ENCODE measurements at places on chromosomes 12 and 14. TPM values are rescaled to one million over a fixed set of nuclear protein-coding genes. Genes with fewer than 3 reads are reported as not detected.

GRCh38 chr12:56658921-56659320 is 13.1 kb upstream of the ATP5F1B start:
- DNase-seq, result no peak

The MYF6 gene
- total RNA-seq, result not detected

The DTX1 gene
- total RNA-seq, result 17.3 TPM

GRCh38 chr14:61620130-61620946 is 75.0 kb upstream of the HIF1A start:
- peak; percentile 63 for DNase-seq

The PPFIA2 gene
- total RNA-seq, result not detected

DNA sequence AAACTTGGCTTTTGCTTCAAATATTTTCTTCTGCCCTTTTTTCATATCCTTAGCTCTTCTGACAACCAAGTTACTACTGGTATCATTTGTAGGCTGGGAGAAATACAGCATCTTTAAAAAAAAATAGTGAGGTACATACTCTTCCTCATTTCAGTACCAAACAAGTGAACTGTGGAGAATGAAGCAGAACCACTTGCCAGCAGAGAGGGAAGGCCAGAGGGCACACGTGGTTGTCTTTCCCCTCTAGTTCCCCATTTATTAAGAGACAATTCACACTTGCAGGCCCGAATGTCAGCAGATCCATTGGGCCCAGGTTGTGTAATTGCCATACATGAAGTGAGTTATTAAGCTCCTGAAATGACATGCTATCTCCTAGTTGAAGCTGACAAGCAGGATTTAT is 3.2 kb downstream of the SUSD6 start:
- DNase-seq, result no peak

The CRIP1 gene
- 214 TPM for total RNA-seq

The PIK3C2G gene
- not detected for total RNA-seq

GRCh38 chr12:62379026-62379722 is 87.5 kb upstream of the MON2 start:
- DNase-seq, result no peak

DNA sequence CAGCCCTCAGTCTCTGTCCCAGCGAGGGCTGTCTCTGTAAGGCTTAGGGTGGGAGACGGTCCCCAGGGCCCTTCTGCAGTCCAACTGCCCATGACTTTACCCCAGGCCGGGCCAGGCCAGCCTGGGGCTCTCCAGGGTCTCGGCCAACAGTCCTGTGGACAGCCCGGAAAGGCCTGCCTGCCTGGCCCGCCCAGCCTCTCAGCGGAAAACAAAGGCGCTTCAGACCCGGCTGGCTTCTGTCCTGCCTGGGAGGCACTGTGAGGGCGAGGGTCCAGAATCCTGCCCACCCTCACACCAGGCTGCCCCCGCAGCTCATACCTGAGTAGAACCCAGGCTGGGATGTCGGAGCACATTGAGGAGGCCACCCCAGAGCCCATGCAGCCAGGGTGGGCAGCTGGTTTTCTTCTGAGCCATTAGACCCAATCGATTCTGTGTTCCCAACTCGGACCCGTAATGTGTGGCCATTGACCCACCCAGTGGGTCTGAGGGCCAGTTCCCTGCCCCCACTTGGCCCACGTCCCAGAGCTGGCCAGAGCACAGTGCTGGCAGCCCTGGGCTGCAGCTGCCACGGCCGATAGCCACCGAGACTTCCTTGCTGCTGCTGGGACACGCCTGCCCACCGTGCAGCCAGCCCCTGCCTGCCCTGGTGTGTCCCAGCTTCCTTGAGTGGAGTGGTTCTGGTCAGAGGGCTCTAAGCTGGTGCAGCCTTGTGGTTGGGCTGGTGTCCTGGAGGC is 1.6 kb downstream of the CRIP2 start:
- no peak for DNase-seq

The CFAP251 gene
- 1.7 TPM for total RNA-seq

GRCh38 chr12:90499795-90500194 is 455.2 kb downstream of the CCER1 start:
- DNase-seq, result no peak

DNA sequence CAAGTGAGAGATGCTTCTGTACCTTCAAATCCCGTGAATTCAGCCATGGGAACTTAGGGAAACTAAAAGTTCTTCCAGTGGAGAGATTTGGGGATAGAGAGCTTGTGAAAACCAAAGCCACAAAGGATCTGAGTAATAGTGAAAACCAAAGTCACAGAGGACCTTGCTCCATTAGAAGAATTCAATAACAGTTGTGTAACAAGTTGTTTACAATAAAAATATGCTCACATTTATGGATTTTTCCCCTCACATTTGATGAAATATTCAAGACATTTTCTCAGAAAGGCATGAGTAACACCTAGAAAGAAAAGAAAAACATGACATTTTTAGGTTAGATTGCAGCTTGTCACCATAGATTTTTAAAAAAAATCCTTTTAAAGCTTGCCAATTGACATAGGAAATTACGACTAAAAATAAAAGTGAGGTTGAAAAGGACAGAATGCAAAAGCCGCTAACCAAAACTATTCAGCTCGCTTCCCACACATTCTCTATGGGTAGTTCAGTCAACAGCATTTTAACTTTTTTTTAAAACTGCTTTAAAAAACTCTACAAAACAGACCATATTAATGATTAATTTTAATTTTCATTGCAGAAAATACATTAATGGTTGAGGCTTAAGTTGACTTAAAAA is 113.2 kb downstream of the CAND1 start:
- DNase-seq, result no peak

DNA sequence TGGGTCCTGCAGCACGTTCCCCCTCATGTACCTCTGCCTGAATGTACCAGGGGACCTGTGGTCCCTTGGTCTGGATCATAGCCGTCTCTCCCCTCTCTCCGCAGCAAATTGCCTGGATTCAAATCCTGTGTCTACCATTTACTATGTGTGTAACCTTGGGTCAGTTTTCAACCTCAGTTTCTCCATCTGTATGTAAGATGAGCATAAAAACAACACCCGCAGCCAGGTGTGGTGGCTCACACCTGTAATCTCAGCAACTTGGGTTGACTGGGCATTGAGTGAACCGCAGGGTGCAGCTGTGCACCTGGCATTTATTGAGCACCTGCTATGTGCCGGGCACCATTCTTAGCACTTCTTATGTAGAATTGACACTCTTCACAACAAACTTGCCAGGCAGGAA is 14.1 kb downstream of the CYP46A1 start:
- no peak for DNase-seq

The OASL gene
- total RNA-seq, result 16.3 TPM

DNA sequence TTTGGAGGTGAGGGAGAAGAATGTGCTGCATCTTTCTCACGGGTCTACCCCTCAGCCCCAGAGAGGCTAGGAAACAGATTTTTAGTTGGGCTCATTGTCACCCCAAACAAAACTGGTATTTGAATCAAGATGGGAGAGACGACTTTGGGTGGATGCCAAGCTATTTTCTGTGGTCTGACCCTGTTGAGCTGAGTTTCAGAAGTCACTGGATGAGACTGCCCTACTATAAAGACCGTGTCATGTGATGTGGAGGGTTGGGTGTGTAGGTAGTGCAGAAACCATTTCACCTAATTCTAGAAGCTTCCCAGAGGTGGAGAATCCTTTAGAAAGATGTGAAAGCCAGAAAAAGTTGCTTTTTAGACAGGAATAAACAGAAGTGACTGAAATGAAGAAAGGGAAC is 60.2 kb downstream of the IFT43 start:
- DNase-seq, result no peak

- no peak for DNase-seq
Observed at GRCh38 chr12:46573347-46573658, 200.7 kb upstream of the SLC38A2 start.

The KRT72 gene
- 7.7 TPM for total RNA-seq

The AMHR2 gene
- 0.25 TPM for total RNA-seq

GRCh38 chr12:130949806-130950205 is 3.9 kb upstream of the ADGRD1 start:
- DNase-seq, result no peak

DNA sequence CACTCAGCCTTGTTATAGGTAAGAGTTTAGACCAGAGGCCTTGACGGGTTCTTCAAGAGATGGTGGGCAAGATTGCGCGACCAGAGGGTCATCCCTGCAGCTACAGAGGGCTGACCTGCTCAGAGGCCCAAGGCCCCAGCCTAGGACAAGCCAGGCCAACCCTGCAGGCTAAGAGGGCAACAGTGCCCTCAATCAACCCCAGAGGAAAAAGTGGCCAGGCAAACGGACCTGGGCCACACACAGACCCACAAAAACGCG is 1.3 kb downstream of the SSH1 start:
- DNase-seq, result no peak

DNA sequence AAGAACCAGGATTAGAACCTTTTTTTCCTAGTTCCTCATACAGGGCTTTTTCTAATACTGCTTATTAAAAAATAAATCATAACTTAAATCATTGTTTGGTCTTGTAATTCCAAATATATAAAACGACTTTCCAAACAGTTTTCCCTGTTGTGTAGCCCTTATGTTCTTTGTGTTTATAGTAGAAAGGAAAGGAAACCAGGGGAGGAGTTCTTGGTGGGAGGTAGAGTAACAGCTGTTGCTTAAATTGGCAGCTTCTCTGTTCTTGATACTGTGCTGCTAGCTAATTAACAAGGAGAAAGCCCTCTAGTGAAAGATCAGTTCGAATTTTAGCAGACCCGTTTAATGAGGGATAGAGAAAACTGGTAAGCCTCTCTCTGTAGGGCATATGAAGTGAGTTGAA is 15.0 kb downstream of the SRP54 start:
- DNase-seq, result no peak

- no peak for DNase-seq
Observed at GRCh38 chr12:3683670-3684069, 69.2 kb downstream of the CRACR2A start.

- no peak for DNase-seq
Observed at GRCh38 chr12:121943926-121944325, 25.5 kb downstream of the CFAP251 start.

The ASIC1 gene
- total RNA-seq, result 2.8 TPM

The POU6F1 gene
- total RNA-seq, result 14.9 TPM

GRCh38 chr14:24207104-24207551 is 1.6 kb downstream of the TSSK4 start:
- no peak for DNase-seq

GRCh38 chr14:100306998-100307765 is 938 bp upstream of the SLC25A29 start:
- DNase-seq, result no peak

GRCh38 chr12:26080911-26081310 is 43.9 kb downstream of the BHLHE41 start:
- DNase-seq, result no peak

DNA sequence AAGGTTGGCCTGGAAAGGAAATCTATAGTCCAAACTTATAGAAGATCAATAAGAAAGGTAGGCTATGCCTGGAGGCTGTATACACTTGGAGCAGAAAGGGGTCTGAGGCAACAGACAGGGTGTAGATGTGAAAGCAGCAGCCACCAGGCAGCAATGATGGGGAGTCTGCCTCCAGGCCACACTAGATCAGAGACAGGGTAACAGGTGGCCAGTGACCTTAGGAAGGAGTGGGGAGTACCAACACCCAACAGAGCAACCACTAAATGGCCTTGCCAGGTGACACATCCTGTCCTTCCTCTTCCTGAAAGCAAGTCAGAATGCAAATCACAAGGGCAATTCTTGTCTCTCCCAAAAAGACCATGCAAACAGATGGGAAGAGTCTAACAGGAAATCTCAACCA is 46.4 kb upstream of the NID2 start:
- no peak for DNase-seq

The FAM161B gene
- total RNA-seq, result 4.3 TPM

GRCh38 chr12:20424841-20425240 is 56.5 kb downstream of the PDE3A start:
- DNase-seq, result no peak

- no peak for DNase-seq
Observed at GRCh38 chr12:23352670-23353069, 596.8 kb downstream of the SOX5 start.

The BCAT1 gene
- total RNA-seq, result 6.3 TPM

GRCh38 chr12:110825530-110825929 is 21.3 kb upstream of the CCDC63 start:
- no peak for DNase-seq

The NEMP1 gene
- total RNA-seq, result 182 TPM

- DNase-seq, result no peak
Observed at GRCh38 chr12:4031703-4032291, 158.6 kb upstream of the PARP11 start.

The GPR84 gene
- 2.0 TPM for total RNA-seq

The FAM186B gene
- total RNA-seq, result 0.18 TPM

DNA sequence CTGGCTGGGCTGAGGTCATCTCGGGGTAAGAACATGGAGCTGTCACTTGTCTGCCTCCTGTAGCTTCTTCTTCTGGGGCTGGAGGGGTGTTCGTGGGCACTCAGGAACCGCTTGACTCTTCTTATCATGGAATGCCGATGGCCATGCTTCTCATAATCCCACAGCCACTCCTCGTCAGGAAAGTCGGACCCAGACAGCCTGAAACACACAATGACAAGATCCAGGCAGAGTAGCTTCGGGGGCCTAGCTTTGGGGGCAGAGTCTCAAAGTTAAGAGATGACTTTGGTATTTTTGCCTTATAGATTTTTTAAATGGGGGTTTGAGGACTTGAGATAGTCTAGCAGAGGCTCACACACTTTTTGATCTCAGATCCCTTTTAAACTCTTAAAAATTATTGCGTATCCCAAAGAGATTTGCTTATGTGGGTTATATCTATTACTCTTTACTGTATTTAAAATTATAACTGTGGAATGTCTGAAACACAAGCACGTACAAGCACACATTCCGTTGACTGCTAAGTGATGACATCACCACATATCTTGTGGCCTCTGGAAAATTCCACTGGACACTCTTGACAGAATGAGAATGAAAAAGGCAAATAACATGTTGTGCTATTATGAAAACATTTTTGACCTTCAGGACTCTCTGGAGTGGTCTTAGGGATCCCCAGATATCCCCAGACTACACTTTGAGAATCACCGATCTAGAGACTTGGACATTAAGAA is 43.3 kb downstream of the BEST3 start:
- DNase-seq, result no peak

- DNase-seq, result no peak
Observed at GRCh38 chr12:5295996-5296395, 135.9 kb upstream of the NTF3 start.

- DNase-seq, result no peak
Observed at GRCh38 chr12:21476949-21477348, 24.5 kb downstream of the RECQL start.

- no peak for DNase-seq
Observed at GRCh38 chr12:123167329-123167728, 16.4 kb upstream of the PITPNM2 start.

The ENDOU gene
- not detected for total RNA-seq

The TMTC1 gene
- total RNA-seq, result not detected

The ANKLE2 gene
- total RNA-seq, result 82.9 TPM

GRCh38 chr12:130374083-130374482 is 36.4 kb downstream of the PIWIL1 start:
- DNase-seq, result no peak

- no peak for DNase-seq
Observed at GRCh38 chr12:81245907-81246570, 168.2 kb downstream of the ACSS3 start.

GRCh38 chr12:125454291-125454690 is 389.1 kb downstream of the AACS start:
- DNase-seq, result no peak

The TESPA1 gene
- total RNA-seq, result 94.7 TPM
